ENCODE measurements at places on chromosomes 13 and 19. TPM values are rescaled to one million over a fixed set of nuclear protein-coding genes. Genes with fewer than 3 reads are reported as not detected.

Gene PRTN3
- not detected for polyA plus RNA-seq

Gene NFIC
- 2.6 TPM for polyA plus RNA-seq

Gene RPL13A
- 2,748 TPM for polyA plus RNA-seq

Gene PODNL1
- polyA plus RNA-seq = 7.5 TPM

Gene C19orf38
- polyA plus RNA-seq = 0.15 TPM

Gene CEACAM4
- polyA plus RNA-seq = not detected

Gene PTGER1
- 6.0 TPM for polyA plus RNA-seq

Gene BLOC1S3
- polyA plus RNA-seq = 3.0 TPM

Gene SIGLEC12
- polyA plus RNA-seq = not detected

Gene CYP2B6
- polyA plus RNA-seq = not detected

Gene C19orf81
- polyA plus RNA-seq = 5.7 TPM

Gene PRR19
- polyA plus RNA-seq = 1.3 TPM

Gene SERTAD3
- 12.9 TPM for polyA plus RNA-seq

Gene ACER1
- not detected for polyA plus RNA-seq

Gene ZIC2
- polyA plus RNA-seq = not detected

Gene PSG6
- 0.05 TPM for polyA plus RNA-seq

Gene SELENOV
- polyA plus RNA-seq = 0.11 TPM

Gene FDX2
- 45.8 TPM for polyA plus RNA-seq

Gene PEAK3
- polyA plus RNA-seq = not detected

Gene DACT3
- polyA plus RNA-seq = 10.6 TPM

Gene CALR3
- polyA plus RNA-seq = not detected

Gene BIVM
- 12.8 TPM for polyA plus RNA-seq

Gene SMIM24
- 0.12 TPM for polyA plus RNA-seq

Gene CEBPA
- 0.15 TPM for polyA plus RNA-seq

Gene PSG7
- polyA plus RNA-seq = 0.05 TPM

Gene RDH13
- polyA plus RNA-seq = 8.9 TPM

Gene ARID3A
- polyA plus RNA-seq = 4.4 TPM

Gene ASPDH
- 0.32 TPM for polyA plus RNA-seq

Gene SRRM5
- 0.19 TPM for polyA plus RNA-seq

Gene B3GNT8
- polyA plus RNA-seq = not detected

Gene CBY2
- polyA plus RNA-seq = not detected

Gene MAP4K1
- polyA plus RNA-seq = 0.31 TPM
